Globus pallidus (tissue), 1 donor: ENCODE measurements at places on chromosomes 16 and 17.

- DNase-seq, result no peak
These were observed 87.0 kb downstream of the CBLN1 start for GRCh38 chr16:49194537-49195236.

GRCh38 chr16:10938796-10939648, 3.2 kb downstream of the DEXI start:
- DNase-seq, result no peak

DNA sequence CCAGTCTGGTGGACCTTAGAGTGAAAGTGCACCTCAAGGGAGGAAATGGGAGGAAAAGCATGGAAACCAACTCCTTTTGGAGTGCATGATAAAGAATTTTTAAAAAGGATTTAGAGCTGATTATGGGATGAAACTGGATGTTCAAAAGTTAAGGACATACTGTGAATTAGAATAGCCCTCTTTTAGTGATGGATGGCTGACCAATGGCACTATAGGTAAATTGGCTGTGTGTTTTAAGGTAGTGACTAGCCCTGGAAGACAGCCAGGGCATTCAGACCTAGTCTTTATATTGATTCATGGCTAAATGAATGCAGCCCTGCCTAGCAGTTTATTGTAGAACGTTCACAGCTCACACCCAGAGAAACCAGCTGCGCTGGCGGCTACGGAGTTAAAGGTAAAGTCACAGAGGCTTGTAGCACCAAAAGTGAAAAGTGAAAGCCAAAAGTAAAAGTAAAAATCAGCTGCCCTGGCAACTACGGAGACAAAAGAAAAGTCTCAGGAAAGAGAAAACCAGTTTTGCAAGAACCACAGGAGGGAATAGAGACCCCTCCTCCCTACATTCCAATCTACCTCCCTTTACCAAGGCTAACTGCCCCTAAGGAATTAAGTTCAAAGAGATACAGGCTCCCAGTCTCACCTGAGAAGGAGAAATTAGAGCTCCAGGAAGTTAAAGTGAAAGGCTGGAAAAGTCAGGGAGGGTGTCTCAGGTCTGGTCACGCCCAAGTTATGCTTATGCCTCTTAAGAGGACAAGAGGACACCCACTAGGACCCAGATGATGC, 21.8 kb downstream of the ACSM1 start:
- no peak for DNase-seq

- no peak for DNase-seq
These were observed 65.3 kb downstream of the SLC39A11 start for GRCh38 chr17:73027130-73027741.

- no peak for DNase-seq
These were observed 9.5 kb downstream of the ABCA9 start for GRCh38 chr17:69050999-69051775.

- no peak for DNase-seq
These were observed 174.1 kb downstream of the NTN1 start for GRCh38 chr17:9195411-9195810.

- DNase-seq, result no peak
These were observed 32.5 kb upstream of the PLCG2 start for GRCh38 chr16:81746566-81746965.

GRCh38 chr16:75250809-75251279, 580 bp downstream of the BCAR1 start:
- DNase-seq, result no peak

DNA sequence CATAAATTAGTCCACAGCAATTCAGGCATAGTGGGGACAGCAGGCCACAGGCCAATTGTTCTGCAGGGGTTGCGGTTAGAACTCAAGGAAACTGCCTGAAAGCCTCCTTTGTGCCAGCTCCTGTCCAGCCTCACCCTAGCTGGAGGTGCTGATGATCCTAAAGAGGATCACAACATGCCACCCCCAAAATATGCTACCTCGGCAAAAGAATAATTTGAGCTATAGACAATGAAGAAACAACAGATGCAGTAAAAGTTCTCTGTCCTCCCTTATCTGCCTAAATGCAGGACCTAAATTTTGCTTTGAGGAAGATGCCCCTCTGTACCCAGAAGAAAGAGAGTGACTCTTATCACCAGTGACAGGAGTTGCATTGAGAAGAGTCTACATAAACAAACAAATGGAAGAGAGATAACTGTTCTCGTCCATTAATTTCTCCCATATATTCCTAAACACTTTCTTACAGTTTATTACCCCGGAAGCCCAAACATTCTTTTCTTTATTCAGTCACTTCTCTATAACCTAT, 14.7 kb downstream of the ALOX15 start:
- no peak for DNase-seq

DNA sequence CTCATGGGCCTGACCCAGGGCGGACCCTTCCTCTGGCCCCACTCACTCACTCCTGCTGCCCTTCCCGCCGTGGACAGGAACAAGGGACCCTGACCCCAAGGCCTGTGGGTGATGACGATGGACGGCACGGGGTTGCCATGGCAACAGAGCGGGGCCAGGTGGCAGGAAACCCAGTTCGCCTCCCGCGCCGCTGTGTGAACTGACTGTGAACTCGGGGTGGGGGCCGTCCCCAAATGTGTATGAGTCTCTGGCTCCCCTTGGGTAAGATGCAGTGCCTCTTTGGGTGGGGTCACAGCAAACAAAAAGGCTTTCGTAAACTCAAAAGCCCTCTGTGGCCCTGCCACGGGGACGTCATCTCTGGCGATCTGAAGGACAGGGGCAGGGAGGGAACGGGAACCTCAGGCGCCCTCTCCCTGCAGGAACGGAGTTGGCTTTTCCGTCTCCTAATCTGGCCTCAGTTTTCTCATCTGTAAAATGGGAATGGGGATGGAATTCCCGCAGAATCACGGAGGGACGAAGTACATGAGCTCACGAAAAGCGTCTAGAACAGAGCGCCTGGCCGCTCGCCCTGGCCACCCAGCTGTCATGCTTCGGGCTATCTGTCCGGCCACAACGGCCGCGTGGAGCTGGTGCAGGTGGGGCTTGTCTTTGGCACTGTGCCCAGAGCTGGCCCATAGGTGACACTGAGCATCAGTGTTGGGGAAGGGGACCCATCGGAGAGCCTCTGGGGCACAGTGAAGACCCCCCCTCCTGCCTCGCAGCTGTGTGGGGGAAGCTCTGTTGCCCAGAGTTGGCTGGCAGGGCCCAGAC, 44.9 kb upstream of the PABPN1L start:
- no peak for DNase-seq

- DNase-seq, result no peak
These were observed 19.9 kb upstream of the GPATCH8 start for GRCh38 chr17:44522883-44523671.

GRCh38 chr17:35866341-35866950, 2.2 kb downstream of the HEATR9 start:
- DNase-seq, result no peak

DNA sequence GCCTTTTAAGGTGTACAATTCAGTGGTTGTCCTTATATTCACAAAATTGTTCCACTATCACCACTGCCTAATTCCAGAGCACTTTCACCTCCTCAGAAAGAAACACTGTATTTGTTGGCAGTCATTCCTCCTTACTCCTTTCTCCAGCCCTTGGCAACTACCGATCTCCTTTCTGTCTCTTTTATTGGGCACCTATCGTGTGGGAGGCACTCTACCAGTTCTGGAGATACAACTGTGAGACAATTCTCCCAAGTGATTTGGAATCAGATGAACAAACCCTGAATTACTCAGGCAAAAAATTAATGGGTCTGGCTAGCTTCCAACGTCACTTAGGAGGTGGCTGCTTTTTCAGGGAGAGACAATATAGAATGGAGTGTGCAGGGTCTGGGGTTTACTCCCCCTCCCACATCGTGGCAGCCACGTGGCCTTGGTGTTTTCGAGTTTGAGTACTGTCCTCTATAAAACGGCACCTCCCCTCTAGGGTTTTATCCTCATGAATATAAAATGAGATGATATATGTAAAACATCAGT, 63.9 kb downstream of the SHISA9 start:
- no peak for DNase-seq

GRCh38 chr17:73341350-73342049, 29.7 kb upstream of the CDC42EP4 start:
- DNase-seq, result no peak

DNA sequence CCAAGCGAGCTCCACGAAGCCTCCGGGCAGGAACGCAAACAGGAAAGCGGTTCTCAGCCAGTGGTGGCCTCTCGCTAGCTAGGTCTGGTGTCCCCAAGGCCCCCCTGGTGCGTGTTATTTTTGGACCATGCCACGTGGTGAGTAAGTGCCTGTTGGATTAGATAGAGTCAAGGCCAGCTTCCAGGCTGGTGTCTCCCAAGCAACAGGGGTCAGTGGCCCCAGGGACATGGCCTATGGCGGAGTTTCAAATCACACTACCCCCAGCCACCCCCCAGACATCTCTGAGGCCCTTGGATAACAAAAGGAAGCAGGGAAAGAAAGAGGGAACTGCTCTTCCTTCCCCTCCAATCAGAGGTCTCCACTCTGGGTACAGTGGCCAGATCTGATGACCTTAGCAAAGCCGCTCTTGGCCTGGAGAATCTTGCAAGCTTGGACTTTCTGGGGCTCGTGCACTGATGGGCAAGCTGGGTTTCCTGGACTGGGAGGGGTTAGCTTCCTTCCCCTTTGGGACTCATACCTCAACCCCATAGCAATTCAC, 58.2 kb downstream of the MAF start:
- DNase-seq, result peak; percentile 60

DNA sequence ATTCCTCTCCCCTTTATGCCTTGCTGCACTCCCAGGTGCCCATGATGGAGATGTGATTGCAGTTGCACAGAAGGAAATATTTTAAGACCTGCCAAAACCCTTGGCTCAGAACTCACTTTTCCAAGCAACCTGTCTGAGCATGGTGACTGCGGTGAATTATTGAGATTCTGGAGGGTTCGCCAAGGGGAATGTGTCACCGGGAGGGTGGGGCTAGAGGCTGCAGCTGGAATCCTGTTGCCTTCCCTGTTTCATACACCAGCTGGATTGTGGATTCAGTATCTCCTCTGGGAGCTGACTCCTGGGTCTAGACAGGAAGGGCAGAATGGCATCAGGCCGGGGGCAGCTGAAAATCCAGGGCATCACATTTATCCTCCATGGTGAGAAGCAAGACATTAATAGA, 527.2 kb downstream of the TMEM114 start:
- DNase-seq, result no peak

DNA sequence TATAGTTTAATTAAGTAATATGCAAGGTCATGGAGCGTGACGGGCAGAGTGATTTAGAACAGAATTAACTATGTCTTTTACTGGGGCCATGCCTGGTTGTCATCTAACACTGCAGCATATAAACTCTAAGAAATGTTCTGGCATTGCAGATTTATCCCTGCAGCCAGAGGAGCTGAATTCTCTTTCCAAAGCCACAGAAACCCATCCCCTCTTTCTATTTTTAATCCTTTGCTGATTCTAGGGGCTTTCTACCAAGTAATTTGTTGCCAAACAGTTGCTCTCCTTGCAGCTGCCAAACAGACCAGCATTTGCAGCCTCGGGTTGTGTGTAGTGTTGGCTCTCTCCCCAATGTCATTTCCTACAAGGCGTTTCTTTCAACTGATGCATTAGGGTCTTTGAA, 243.2 kb upstream of the MON1B start:
- DNase-seq, result peak; percentile 3

DNA sequence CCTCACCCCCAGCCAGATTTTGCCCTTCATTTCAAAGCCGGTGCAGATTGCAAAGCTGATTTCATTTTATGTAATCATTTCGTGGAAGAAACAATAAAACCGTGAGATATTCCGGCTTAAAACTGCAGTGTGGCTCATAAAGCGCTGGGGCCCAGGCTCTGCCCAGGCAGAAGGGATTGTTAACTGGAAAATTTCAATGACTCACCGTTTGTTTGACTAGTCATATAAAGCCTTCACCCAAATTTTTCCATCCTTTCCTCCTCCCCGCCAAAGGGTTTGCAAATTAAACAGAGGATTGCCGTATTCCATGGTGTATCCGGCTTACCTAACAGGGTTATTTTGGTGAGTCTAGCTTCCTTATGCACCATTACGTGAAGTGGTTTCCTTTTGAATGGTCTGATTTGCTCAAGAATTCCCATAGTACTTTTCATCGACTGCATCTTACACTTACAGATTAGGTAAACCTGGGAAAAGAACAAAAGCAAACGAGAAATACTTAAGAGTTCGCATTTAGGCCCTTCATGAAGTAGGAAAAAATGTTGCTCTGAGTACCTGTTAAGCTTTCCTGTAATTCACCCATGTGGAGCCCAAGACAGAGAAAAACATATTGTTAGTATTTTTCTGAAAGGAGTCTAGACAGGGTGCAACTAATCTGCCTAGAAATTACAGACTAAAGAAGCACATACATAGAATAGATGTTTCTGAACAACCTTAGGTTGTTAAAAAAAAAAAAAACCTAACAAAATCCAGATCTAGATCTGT, 949 bp upstream of the GSPT1 start:
- DNase-seq, result no peak

- no peak for DNase-seq
These were observed 31.5 kb upstream of the LITAF start for GRCh38 chr16:11618107-11618717.

DNA sequence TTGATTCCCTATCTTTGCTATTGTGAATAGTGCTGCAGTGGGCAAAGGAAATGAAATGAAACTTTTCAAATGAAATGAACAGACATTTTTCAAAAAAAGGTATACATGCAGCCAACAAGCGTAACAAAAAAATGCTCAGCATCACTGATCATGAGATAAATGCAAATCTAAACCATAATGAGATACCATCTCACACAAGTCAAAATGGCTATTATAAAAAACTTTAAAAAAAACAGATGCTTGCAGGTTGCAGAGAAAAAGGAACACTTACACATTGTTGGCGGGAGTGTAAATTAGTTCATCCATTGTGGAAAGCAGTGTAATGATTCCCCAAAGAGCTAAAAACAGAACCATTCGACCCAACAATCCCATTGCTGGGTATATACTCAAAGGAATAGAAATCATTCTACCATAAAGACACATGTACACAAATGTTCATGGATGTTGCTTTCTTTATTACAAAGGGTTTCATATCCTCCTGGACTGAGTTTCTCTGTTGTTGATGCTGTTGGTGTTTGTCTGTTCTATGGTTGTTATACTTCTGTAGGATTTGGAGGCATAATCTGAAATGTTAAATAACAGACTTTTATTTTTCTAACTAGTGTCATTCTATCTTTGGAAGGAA, 99.3 kb upstream of the SOX9 start:
- no peak for DNase-seq

GRCh38 chr16:79612207-79612606, 11.7 kb upstream of the MAF start:
- DNase-seq, result no peak

GRCh38 chr16:86324320-86324719, 186.0 kb upstream of the FOXF1 start:
- no peak for DNase-seq
